Adrenal gland (tissue), 19 donors: ENCODE measurements at places on chromosomes 11 and 22.

DNA sequence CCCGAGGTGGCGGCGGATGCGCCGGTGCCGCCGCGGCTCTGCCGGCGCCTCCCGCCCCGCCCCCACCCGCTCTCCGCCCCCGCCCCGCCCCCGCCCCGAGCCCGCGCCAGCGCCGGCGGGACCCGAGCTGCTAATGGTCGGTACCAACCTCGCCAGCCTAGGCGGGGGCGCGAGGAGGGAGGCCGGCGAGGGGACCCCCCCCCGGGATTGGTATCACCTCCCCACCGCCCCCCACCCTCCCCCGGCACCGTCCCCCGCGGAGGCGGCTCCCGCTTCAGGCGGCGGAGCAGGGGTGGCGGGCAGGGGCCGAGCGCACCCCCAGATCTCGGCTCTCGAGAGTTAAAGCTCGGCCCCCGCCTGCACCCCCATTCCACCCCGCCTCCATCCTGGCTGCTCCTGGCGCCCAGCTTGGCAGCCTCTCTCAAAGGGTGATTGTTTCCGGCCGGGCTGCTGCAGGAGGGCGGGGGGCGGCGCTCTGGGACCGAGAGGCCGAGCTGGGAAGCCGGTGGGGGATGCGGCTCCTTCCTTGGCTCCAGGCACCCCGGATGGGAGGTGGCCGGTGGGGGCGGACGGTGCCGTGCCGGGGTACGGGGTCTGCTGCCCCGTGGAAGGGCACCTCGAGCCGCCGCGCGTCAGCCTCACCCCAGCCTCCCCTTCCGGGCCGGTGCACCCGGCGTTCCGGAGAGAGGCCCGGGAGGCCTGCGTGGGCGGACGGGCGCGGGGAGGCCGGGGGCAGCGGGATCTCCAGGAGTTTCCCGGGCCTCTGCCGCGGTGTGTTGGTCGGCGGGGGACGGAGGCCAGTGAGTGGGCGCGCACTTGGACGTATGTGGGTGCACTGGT lies at the start of gene B3GAT1:
TSS of gene B3GAT1 (minus strand) at position 40 of the 840 bp plus-strand sequence. CDS start 24,583 bp downstream, outside the sequence.
- DNase-seq = no peak

GRCh38 chr11:59224351-59224928 lies 11.7 kb upstream of the MPEG1 start:
- no peak for DNase-seq

GRCh38 chr11:70682056-70682455 lies 283.7 kb downstream of the CTTN start:
- DNase-seq = no peak

- no peak for DNase-seq
Measured at GRCh38 chr22:19139974-19140373, 4.5 kb downstream of the ESS2 start.

DNA sequence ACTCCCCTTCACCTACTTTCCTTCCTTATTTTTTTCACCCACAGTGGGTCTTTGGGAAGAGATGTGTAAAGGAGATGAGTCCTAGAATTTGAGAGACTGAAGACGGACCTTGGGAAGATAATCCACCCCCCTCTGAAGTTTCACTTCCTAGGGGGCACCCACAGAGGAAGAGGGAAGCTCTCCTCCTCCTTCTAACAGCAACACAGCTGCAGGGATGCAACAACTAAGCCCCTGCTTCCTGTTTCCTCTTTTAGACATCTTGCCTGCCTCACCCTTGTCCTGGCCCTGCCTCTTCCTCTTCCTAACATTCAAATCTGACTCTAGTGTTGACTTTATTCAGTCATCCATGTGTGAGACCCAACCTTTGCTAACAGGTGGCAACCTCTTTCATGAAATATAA lies 424.6 kb downstream of the BUD13 start:
- no peak for DNase-seq

- no peak for DNase-seq
Measured at GRCh38 chr11:119469506-119469905, 46.5 kb upstream of the THY1 start.

DNA sequence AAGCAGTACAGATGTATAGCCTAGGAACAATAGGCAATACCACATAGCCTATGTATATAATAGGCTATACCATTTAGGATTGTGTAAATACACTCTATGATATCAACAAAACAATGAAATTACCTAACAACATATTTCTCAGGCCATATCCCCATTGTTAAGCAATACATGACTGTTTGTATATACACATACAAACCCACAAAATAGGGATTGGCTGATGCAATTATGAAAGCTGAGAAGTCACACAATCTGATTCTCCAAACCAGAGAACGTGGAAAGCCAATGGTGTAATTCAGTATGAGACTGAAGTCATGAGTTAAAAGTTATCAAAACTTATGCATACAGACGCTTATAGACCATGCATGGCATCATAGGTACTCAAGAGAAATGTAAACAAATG lies 700.1 kb upstream of the RAG2 start:
- DNase-seq = no peak

GRCh38 chr22:49996119-49996517 lies 16.4 kb downstream of the IL17REL start:
- no peak for DNase-seq

DNA sequence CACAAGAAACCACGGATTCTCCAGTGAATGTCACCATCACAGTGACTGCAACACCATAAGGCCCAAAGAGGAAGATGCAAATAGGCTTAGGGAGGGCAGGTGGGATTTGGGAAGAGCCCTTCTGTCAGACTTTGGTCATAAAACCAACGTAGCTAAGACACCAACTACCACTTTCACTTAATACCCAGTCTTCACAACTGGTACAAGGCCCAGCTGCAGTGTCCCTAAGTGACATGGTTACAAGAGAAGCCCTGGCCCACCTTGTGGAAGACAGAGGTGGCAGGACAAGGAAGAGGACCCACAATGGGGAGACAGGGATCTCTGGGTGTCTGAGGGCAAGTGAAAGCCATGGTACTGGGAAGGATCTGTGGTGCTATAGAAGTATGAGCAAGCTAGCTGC lies 10.0 kb downstream of the VSIG10L2 start:
- DNase-seq = no peak

GRCh38 chr11:46588131-46588530 lies 5.7 kb downstream of the AMBRA1 start:
- DNase-seq = peak; percentile 11

DNA sequence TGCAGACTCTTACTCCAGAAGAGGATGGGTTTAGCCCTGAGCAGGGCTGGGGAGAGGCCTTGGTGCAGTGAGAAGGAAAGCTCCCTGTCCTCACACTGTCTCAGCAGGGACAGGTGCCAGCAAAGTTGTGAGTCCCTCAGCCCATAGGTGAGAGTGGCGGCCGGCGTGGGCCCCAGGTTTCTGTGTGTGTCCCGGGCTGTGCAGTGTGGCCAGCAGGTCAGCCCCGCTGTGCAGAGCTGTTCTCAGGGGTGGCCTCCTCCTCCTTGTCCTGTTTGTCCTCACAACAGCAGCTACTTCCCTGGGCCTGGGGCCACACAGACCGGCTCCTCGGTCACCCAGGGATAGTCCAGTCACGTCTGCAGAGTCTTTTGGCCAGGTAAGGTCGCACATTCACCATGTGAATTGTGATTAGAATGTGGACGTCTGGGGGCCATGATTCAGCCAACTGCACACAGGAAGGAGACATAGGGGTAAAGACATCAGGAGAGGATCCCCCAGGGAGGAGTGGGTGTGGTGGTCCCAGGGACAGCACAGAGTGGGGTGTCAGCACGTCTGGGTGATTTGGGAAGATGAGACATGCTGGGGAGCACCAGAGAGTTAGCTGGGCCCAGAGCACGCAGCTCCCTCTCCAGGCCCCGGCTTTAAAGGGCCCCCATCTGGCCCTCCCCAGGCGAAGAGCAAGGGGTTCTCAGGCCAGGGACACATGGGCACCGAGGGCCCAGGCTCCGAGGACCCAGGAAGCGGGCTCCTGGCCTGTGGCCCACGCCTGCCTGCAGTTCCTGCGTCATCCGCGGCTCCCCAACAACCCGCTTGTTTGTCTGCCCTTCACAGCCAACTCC lies 81.6 kb downstream of the MYEOV start:
- DNase-seq = no peak

- no peak for DNase-seq
Measured at GRCh38 chr11:28911829-28912228, 803.6 kb downstream of the METTL15 start.

- DNase-seq = no peak
Measured at GRCh38 chr11:121892131-121892681, 223.8 kb downstream of the BLID start.

DNA sequence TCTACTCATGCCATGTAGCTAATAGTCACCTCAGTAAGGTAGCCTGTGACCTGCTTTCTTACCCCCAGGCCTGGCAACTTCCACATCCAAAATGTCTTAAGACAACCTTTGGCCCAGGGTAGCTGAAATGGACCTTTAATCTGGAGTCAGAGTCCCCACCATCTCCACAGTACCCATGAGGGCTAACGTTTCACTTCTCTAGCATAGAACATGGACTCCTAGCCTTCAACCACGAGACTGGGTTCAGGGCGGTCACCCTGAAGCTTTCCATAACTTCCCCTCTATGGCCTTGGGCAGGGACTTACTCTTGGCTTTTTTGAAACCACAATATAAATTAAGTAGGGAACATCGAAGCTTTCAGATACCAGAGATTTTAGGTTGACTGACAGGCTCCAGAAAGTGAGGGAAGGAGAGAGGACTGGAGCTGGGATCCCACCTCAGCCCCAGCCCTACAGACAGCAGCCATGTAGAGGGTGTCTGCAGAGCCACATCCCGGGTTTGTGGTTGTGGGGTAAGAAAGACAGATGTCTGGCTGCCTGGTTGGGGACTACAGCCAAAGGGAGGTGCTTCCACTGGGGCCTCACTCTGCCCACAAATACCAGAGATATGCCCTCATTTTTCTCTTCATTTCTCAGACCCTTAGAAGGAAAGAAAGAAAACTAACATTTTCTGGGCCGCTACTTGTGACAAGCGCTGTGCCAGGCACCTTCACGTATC lies 2.6 kb downstream of the TBC1D10A start:
- DNase-seq = no peak

DNA sequence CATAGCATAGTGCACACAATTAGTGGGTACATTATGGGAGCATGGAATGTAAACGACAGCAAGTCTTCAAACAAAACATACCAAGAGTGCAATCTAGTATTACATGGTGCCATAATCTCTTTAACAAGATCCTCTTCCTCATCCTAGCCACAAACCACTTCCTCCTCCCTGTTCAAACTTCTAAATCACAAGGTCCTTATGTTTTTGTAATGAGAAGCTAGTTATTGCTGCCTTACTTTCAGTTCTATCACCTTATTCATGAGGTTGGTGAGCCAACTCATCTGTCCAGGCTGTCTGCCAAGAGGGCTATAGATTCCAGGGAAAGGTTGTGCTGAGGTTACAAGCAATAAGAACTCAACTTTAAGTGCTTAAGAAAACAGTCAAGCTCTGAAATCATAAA lies 195.4 kb upstream of the ARHGAP20 start:
- DNase-seq = peak; percentile 63

GRCh38 chr11:31828217-31828616 lies 17.1 kb upstream of the PAX6 start:
- DNase-seq = no peak

DNA sequence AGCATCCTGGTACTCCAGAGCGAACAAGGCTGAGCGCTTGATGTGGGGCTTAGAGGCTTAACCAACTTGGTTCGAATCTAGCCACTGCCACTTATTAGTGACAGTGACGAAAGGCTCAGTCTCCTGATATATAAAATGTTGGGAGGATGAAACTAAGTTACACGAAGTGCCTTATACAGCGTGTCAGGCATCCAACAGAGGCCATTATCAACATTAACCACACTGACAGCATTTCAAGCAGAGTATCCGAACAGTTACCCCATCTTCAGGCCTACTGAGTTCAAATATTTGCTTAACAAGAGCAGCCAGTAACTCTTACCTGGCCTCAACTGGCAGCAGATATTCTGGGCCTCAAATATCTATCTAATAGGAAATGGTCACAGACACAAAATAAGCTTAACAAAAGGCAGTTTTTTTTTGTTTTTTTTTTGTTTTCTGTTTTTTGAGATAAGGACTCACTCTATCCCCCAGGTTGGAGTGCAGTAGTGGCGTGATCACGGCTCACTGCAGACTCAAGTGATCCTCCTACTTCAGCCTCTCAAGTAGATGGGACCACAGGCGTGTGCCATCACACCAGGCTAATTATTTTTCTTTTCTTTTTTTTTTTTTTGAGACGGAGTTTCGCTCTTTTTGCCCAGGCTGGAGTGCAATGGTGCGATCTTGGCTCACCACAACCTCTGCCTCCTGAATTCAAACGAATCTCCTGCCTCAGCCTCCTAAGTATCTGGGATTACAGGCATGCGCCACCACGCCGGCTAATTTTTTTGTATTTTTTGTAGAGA lies 2.9 kb downstream of the SERPIND1 start:
- DNase-seq = no peak

DNA sequence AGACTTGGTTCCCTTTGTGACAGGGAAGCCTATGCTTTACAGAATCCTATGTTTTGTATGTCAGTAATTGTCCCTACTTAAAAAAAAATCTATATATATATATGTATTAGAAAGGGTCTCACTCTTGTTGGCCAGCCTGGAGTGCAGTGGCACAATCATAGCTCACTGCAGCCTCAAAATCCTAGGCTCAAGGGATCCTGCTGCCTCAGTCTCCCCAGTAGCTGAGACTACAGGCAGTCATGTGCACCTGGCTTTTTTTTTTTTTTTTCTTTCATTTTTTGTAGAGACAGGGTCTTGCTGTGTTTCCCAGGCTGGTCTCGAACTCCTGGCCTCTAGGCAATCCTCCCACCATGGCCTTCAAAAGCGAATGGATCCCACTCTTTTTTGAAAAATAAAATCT lies 2.1 kb upstream of the NEAT1 start:
- peak; percentile 56 for DNase-seq

DNA sequence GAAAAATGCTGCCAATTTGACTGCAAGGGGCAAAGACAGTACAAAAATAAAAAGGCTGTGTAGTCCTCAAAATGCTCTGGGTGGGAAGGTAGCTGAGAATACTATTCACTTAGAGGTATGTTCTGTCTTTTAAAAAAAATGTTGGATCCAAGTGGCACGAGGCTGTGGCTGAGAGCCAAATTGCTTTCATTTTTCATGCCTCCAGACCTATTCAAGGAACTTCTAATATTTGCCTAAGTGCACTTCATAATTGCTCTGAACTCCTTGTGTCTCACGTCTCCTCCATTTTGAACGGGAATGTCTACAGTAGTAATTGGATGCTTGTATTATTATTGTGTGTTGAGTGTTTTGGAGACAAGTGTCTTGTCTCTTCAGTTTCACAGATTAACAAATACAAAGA lies 19.1 kb upstream of the SLC22A25 start:
- DNase-seq = no peak

- peak; percentile 60 for DNase-seq
Measured at GRCh38 chr11:3905080-3905953, 49.9 kb downstream of the STIM1 start.

GRCh38 chr11:125588505-125588904 lies 4.1 kb upstream of the STT3A start:
- DNase-seq = no peak
